GOT3 (cell line): ENCODE measurements at places on chromosomes 3 and 15.

- no peak for DNase-seq
Measured at GRCh38 chr3:51268132-51268531, 117.0 kb upstream of the MANF start.

- no peak for DNase-seq
Measured at GRCh38 chr15:98758224-98758623, 109.9 kb downstream of the IGF1R start.

- no peak for DNase-seq
Measured at GRCh38 chr15:39433376-39433775, 147.5 kb upstream of the THBS1 start.

GRCh38 chr15:49372366-49372765 is 50.7 kb upstream of the FGF7 start:
- no peak for DNase-seq

DNA sequence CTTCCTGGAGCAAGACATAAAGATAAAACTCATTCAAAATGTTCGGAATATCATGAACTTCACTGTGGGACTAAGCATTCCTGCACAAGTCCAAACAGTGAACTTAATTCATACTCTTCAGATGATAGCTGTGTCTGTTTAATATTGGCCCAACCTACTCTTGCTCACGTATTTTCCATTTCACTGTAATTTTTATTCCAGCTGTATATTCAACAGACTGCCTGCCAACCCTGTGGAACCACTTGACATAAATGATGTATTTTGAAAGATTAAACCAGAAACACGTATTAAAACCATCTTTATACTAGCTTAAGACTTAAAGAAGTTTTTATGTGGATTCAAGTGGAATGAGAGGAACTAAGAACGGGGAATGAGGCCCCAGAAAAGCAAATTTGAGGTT is 172.5 kb downstream of the TMEM108 start:
- no peak for DNase-seq

- DNase-seq = no peak
Measured at GRCh38 chr15:26166429-26166828, 303.3 kb upstream of the ATP10A start.

DNA sequence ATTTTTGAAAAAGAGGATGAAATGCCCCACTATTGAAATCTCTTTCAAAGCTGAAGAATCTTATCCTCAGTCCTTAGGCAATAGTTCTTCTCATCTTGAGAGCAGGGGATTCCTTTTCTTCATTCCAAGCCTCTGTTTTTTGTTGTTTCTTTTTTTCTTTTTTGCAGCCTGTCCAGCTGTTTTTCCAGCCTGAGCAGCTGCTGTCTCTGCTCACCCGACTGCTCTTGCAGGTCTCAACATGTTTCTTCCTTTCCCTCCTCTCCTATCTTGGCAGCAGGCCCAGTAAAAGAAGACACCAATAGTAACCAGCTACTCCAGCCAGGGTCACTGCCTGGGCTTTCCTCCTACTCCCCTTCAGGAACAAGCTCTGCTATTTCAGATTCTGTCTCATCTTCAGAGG is 23.8 kb downstream of the MEX3B start:
- DNase-seq = no peak

DNA sequence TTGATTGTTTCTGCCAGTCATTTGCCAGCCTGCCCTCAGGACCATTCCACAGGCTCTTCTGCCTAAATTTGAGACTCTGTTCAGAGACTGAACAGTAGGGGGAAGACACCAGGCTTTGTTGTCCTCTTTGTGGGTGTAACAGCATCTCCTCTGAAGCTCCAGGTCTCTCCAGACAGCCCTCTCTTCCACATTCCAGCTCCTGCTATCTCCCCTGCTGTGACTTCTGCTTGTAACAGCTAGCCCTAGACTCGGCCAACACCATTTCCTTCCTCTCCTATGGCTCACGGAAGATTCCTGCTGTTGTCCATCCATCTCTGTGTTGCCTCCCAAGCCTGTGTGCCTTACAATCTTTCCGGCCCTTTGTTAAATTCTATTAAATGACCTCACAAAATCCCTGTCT is 40.2 kb downstream of the SUCLG2 start:
- no peak for DNase-seq
